SW480 (cell line): ENCODE measurements at places on chromosomes 5 and 9.

- no peak for DNase-seq
Observed at GRCh38 chr9:134306636-134307600, 19.3 kb upstream of the RXRA start.

DNA sequence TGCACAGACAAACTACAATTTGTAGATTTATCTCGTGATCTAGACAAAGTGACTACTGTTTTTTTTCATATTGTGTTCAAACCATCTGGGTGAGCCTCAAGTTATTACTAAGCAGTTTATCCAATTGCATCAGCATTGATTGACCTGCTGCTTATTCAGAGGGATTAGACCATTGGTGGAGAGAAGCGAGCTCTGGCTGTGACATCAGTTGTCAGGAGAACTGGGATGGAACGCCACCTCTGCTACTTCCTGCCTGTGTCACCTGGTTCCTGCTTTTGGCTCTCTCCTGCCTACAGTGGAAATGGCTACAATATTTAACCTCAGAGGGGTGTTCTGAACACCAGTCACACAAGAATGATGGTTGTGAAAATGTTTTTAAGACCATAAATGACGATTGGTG lies 12.1 kb downstream of the NR4A3 start:
- no peak for DNase-seq

DNA sequence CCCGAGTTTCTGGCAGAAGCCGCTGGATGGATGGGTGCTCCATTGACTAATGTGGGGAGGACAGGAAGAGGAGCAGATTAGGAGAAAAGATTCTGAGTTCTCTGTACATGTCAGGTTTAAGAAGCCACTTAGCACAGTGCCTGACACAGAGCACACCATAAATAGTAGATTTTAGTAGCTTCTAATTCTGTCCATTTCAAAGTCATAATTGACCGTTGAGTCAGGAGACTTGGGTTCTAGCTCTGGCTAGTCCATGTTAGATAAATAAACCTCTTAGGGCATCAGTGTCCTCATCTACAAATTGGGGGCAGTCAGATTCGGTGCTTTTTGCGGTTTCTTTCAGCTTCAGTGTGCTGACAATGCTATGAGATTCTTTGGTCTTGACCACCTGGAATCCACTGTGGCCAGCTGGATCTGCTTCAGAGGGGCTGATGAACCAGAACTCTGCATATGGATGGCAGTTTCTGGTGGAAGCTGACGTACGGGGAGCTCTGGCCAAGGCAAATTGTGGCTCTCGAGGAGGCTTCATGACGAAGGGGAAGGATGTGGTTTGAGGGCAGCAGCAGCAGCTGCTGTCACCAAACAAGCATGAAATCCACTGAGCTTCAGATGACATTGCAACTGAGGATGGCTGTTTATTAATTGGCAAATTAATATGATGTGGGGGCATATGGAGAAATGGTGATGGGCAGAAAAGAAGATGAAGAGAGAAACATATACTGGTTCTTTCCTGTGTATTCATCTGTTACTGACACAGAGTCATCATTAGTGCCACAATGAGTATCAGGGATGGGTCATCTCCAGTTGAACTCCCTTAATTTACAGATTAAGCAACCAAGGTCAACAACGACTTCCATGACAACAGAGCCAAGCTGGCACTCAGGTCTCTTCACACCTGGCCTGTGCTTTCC lies 134.4 kb downstream of the AOPEP start:
- DNase-seq: peak; percentile 83

GRCh38 chr9:98368366-98369065 lies 113.1 kb upstream of the TBC1D2 start:
- DNase-seq: no peak

GRCh38 chr5:116674881-116675625 lies 100.4 kb upstream of the SEMA6A start:
- no peak for DNase-seq

- DNase-seq: no peak
Observed at GRCh38 chr5:133106343-133106742, 54.5 kb downstream of the HSPA4 start.

GRCh38 chr5:67417839-67418238 lies 221.2 kb upstream of the CD180 start:
- DNase-seq: no peak

- DNase-seq: no peak
Observed at GRCh38 chr9:115997923-115998322, 155.7 kb upstream of the PAPPA start.

DNA sequence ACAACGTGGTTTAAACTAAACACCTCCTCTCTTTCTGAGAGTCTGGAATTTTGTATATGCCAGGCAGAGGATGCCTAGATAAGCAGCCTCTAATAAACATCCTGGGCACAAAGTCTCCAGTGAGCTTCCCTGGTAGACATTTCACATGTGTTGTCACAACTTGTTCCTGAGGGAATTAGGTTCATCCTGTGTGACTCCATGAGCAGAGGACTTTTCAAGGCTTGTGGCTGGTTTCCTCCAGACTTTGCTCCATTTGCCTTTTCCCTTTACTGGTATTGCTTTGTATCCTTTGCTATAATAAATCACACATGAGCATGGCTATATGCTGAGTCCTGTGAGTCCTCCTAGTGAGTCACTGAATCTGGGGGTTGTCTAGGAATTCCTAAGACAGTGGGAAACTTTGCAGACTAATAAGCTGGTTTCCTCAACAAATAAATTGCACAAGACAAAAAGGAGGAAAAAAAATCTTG lies 77.4 kb downstream of the NR2F1-AS1 start:
- no peak for DNase-seq

- no peak for DNase-seq
Observed at GRCh38 chr5:102855681-102856388, 100.7 kb downstream of the PAM start.

GRCh38 chr5:60350794-60351193 lies 349.2 kb downstream of the DEPDC1B start:
- DNase-seq: no peak

- DNase-seq: no peak
Observed at GRCh38 chr5:143641549-143642355, 170.2 kb upstream of the HMHB1 start.

- no peak for DNase-seq
Observed at GRCh38 chr9:126695701-126696400, 82.1 kb downstream of the LMX1B start.

DNA sequence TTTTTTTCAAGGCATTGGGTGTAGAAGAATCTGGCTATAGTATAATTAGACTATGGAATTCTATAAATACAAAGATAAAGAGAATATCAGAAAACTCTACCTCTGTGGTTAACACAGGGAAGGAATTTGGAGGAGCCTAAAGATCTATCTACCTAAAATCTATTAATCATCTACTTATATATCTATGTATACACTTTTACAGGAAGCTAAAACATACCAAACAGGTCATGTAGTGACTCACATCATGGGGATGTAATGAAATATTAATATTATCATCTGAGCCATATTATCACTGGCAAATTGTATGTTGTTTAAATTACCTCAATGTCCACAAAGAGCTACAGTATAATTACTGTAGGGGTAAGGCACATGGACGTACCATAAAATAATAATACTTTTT lies 1748.2 kb downstream of the EFNA5 start:
- no peak for DNase-seq

DNA sequence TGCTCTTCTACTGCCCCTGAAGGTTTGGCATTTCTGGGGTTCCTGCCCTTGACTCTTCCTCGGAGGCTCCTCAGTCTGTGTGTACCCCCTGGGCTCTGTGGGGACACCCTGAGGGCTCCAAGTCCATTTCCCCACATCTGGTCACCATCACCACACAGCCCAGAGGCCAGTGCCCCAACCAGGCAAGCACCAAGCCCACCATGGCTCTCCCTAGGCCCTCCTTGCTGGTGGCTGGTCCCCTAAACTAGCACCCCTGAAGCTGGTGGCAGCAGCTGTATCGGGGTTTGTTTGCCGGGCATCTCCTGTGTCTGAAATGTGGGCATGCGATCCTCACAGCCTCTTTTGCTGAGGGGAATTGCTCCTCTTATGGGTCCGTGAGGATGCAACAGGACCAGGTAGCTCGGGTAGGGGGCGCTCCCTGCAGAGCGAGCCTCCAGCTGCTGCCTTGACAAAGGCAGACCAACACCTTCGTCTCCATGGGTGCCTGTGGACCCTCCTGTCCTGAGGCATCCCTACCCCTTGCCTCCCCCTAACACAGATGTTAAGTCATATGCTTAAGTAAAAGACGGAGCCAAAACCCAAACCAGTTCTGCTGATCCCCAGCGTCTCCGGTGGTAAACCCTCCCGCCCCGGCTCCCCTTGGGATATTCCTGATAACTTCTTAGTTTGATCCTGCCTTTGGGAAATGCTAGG lies 138.9 kb upstream of the IRX4 start:
- DNase-seq: no peak

DNA sequence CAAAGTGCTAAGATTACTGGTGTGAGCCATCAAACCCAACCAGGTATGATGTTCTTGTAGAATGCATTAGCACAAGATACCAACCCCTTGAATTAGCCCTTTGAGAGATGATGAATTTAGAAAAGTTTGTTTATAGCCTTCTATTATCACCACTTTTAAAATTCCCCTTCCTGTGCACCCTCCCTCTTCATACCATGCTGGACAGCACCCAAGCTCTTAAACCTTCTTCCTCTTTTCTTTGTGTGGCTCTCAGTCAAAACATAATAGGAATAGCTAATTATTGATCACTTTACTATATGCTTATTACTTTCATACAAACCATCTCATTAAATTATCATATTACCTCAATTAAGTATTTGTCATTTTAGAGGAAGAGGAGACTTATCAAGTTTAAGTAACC lies 87.6 kb upstream of the TMED7 start:
- DNase-seq: no peak

DNA sequence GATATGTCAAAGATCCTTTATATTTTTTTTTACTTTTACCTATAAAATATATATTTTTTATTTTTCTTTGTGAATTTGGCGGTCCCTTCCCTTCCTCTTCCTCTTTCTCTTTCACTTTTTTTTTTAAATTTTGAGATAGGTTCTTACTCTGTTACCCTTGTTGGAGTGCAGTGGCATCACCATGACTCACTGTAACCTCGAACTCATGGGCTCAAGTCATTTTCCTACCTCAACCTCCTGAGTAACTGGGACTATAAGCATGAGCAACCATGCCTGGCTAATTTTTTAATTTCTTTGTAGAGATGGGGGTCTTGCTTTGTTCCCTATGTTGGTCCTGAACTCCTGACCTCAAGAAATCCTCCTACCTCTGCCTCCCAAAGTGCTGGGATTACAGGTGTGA lies 258.0 kb upstream of the CLINT1 start:
- DNase-seq: no peak

GRCh38 chr5:142511358-142511757 lies 174.5 kb downstream of the FGF1 start:
- DNase-seq: no peak

- no peak for DNase-seq
Observed at GRCh38 chr9:113591899-113592625, 128.5 kb downstream of the RGS3 start.

DNA sequence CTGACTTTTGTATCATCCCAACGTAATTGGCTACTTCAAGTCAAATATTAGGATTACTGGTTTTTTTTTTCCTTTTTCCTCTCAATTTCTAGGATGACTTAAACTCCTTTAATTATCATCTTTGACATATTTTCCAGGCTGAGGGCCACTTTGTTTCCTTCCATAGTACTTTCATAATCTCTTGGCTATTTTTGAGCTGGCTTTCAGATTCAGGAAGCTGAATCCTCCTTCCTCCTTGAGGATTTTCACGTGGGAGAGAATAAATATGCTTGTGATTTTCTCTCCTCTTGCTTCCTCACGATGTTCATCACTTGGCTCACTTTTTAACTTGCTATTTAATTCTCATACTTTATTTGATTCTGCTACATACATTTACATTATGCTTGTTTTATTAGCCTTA lies 88.1 kb downstream of the ITGA1 start:
- no peak for DNase-seq

DNA sequence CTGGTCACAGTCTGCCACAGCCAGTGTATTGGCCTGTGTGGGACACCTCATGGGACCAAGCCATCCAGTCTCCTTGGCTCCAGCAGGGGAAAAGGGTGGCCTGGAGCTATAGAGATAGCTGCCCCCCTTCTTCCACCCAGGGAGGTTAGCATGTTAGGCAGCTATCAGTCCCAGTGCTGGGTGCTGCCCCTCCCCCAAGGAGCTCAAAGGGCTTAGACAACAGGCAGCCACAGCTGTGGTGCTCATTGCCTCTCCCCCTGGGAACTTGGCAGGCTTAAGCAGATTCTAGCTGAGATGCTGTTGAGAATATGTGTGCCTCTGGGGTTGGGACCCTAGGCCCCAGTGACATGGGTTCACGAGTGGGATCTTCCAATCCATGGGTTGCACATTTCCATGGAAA lies 226.0 kb upstream of the PTGER4 start:
- DNase-seq: no peak

DNA sequence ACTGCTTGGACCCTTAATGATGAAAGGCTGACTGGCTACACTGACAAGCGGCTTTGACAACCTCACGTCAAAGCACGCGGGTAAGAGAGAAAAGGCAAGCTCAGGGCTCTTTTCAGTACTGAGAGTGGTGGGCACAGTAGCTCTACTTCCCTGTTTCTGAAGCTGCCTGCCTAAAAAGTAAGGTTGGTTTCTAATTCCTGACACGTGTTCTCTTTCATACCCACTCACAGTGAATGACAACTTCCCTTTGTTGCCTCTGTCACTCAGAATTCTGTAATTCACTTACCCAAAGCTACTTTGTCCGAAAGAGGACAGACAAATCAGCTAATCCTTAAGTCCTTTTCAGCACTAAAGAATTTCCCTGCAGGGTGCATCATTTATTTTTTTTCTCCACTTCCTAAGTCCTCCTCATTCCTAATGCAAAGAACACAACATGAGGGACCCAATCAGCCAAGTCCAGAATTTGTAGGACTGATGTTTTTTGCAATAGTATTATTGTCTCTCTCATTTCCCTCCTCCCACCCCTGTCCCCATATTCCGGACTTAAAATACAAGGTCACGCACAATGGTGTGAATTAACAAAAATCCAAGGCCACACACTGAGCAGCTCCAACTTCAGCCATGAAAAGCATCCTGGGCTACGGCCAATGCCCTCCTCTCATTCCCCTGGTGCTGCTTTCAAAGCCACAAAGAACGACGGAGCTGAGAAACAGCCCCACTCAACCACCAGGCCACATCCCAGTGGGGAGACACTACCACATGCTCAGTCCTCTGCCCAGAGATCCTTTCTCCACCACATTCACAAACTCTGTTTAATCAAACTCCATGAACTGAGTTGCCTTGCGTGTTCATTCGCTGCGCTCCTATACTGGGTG lies 221.0 kb downstream of the TSSK1B start:
- no peak for DNase-seq

GRCh38 chr5:174895360-174895759 lies 171.0 kb downstream of the MSX2 start:
- no peak for DNase-seq

GRCh38 chr9:92608909-92609445 lies 61.0 kb downstream of the IPPK start:
- no peak for DNase-seq

- no peak for DNase-seq
Observed at GRCh38 chr9:111928359-111928720, 31.7 kb downstream of the UGCG start.

GRCh38 chr9:138014563-138014945 lies 137.0 kb downstream of the CACNA1B start:
- DNase-seq: no peak
